ENCODE measurements at places on chromosomes 5 and 9. TPM values are rescaled to one million over a fixed set of nuclear protein-coding genes. Genes with fewer than 3 reads are reported as not detected.

- DNase-seq = no peak
Observed at GRCh38 chr5:18720002-18720401, 1085.7 kb downstream of the TAF11L14 start.

GRCh38 chr5:128681764-128682592, 143.9 kb upstream of the FBN2 start:
- no peak for DNase-seq

DNA sequence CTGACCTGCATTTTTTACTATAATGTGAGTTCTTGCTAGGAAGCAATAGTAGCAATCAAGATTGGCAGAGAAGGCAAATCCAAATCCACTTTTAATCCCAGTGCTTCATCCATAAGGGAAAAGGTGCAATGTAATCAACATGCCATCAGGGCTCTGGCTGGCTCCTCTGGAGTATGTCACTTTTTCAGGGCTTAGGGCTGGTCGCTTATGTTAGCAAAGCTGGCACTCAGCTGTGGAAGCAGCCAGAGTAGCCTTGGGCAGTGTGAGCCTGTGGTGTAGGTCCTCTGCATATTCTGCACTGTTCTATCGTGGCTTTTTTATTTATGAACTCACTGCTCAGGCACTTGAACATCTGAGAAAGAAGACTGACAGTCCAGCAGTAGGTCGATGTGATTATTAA, 16.1 kb downstream of the ACTBL2 start:
- DNase-seq = no peak

DNA sequence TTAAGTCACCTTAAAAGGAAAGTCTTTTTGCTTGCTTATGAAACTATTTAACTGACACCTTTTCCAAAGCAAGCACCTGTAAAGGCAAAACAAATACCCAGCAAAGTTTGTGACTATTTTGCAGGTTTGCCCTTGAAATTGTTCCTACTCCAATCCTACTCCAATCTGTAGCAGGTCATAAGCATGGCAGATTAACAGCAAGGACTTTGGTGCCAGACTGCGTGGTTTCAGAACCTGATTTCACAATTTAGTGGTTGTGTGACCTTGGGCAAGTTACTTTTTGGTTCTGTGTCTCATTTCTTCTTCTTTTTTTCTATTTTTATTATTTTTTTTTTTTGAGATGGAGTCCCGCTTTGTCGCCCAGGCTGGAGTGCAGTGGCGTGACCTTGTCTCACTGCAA, 282.1 kb downstream of the RFX3 start:
- DNase-seq = no peak

- no peak for DNase-seq
Observed at GRCh38 chr5:66615136-66615535, 18.9 kb downstream of the MAST4 start.

- DNase-seq = peak; percentile 86
Observed at GRCh38 chr5:54040804-54041203, 269.6 kb downstream of the ARL15 start.

DNA sequence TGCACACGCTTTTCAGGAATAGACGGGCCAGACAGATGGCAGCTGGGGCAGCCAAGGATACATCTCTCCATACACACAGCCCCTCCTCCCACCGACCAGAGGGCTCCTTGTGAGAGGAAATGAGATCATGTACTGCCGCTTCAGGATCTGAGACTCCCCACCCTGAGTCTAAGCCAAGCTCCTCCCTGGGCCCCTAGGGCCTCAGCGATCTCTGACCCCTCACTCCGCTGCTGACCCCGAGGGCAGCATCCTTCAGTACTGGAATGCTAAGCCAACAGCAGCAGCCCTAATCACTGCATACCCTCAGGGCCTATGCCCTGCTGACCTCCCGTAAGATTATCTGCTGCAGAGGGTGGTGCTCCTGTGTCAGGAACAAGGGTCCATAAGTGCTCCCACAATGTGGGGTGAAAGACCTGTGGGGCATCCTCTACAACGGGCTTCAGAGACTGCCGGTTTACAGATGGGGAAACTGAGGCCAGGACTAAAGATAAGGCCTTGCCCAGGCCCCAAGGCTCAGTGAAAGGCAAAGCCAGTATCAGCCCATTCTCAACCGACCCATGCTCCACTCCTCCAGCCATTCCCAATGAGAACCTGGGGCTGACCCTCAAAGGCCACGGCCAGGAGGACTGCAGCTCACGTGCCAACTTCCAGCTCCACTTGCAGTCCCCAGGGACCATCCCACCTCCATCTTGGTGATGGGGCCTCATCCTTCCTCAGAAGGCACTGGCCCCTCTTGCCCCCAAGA, 37.5 kb downstream of the BICD2 start:
- DNase-seq = no peak

GRCh38 chr9:20729523-20729922, 45.5 kb downstream of the FOCAD start:
- no peak for DNase-seq

DNA sequence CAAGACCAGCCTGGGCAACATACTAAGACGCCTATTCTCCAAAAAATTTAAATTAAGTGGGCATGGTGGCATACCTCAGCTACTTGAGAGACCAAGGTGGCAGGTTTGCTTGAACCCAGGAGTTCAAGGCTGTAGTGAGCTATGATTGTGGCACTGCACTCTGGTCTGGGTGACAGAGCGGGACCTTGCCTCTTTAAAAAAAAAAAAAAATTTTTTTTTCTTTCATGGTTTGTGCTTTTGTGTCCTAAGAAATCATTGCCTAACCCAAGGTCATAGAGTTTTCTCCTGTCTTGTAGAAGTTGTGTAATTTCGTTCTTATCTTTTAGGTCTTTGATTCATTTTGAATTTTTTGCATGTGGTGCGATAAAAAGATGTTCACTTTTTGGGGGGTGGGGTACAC, 12.3 kb downstream of the GPBP1 start:
- DNase-seq = no peak

DNA sequence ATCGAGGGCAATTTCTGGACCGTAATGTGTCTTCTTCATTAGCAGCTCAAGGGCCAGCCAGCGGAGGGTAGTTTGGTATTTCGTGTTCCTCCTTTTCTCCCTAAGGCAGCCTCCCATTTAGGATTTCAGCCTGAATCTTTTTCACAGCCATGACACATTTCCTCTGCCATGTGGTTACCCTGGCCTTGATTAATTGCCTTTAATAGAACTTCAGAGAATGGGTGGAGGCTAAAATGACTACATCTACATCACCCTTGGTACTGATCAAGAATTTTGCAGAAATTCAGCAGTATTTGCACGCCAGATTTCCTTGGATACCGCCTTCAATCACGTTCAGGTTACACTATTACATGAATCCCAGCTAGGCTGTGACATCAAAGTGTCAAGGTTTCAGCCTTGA, 58.0 kb downstream of the ADAMTS16 start:
- no peak for DNase-seq

GRCh38 chr5:32276173-32276853, 36.4 kb downstream of the MTMR12 start:
- no peak for DNase-seq

DNA sequence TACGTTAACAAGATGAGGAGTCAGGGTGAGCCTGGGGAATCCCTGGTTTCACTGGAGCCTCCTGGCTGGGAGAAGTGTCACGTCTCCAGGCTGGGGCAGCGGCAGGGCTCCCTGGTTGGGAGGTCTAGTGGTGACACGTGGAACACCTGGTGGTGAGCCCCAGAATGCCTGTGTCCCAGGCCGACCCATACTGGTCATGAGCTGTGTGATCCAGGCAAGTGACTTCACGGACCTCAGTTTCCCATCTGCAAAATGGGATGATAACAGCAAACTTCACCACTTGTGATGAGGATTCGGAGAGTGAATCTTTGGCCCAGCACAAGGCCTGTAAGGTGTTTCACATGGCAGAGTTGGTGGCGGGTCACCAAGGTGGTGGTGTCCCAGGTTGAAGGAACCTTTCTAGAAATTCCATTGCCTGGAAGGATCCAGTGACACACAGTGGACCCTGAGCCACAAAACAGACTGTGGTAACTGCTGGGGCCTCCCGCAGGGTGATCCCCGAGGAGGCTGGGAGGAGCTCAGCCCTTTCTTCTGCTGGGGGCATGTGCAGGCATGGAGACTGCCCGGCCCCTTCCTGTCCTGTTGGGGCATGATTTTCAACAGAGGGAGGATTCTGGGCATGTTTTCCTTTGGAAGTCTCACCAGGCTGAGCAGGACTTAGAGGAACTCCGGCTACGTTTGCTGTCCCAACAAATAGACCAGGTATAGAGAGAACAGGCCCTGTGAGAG, 153.9 kb upstream of the IER5L start:
- no peak for DNase-seq

GRCh38 chr9:130254747-130255630, 10.6 kb upstream of the HMCN2 start:
- DNase-seq = no peak

GRCh38 chr9:136858844-136859757, 7.0 kb downstream of the MAMDC4 start:
- no peak for DNase-seq

- no peak for DNase-seq
Observed at GRCh38 chr9:93671020-93671338, 94.6 kb downstream of the PHF2 start.

- DNase-seq = no peak
Observed at GRCh38 chr5:176793343-176793699, 17.0 kb upstream of the UNC5A start.

- no peak for DNase-seq
Observed at GRCh38 chr9:80175286-80176150, 603.8 kb downstream of the TLE4 start.

DNA sequence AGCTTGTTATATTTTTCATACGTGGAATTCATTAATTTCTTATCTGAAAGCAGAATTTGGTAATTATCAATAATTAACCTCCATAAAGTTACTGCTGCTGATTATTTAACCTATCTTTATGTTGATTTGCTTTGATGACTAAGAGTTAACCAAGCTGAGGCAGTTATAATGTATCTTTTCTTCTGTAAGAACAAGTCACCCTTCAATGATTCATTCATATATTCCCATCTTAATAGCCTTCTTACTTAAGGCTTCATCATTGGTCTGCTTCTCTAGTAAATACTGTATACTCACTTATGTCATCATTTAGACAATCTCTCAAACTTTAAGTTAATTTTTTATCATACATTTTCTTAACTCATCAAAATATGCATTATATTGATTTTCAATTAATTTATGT, 592.2 kb downstream of the ANXA1 start:
- no peak for DNase-seq

DNA sequence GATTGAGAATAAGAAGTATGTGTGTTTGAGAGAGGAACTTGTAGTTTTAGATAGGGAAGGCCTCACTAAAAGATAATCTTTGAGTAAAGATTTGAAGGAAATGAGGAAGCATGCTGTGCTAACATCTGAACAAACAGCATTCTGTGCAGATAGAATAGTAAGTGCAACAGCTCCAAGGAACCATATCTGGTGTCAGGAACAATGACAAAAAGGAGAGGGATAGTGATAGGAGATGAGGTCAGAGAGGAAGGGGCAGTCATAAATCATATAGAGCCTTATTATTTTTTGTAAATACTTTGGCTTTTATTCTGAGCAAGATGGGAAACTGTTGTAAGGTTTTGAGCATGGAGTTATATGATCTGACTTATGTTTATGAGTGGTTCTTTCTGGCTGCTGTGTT, 3.8 kb downstream of the MRPL22 start:
- no peak for DNase-seq

DNA sequence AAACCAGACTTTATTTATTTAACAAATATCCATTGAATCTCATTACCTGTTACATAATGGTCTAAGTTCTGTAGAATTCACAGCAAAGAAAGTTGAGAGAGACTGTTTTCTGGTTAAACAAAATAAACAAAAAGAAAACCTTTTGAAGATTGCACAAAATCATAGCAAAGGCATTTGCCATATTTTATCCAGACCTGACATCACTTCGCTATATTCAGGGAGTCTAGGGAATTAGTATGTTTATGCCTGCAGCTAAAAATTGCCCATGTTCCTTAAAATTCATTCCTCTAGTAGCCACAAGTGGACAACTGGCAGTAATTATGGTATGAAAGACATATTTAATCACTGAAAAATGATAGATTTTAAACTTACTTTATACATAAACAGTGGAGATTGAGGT, 577.0 kb upstream of the DAB2 start:
- DNase-seq = no peak

DNA sequence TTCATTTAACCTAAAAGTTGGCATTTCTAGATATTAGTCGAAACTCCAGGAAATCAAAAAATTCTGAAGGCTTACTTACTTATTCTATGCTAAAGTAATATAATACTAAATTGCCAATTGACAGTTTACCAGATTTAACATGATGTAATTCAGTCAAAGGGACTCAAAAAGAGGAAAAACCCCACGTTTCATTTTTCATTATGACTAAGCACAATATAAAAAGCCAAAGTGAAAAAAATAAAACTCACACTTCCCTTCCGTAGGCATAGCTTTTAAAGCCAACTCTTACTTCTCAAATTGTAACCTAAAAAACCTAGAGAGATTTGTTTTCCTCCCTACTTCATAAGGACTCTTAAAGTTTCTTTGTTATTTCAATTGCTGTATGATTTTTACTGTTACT, 146.6 kb downstream of the RAPGEF6 start:
- DNase-seq = no peak

DNA sequence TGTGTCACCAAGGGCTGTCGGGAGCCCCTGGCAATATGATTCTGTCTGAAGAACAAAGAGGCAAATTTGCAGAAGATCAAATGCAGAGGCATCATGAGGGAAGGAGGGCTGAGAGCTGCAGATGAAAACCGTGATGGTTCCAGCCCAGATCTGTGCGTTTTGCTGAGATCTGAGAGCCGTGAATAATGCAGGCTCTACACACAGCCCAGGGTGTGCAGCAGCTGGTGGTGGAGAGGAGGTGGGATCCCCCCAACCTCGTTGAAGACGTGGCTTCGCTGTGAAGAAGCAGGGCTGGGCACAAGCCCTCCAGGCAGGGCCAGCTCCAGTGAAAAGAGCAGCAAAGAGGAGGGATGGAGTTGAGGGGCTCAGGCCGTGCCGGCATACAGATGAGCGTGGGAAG, 75.5 kb downstream of the TSPAN17 start:
- no peak for DNase-seq

DNA sequence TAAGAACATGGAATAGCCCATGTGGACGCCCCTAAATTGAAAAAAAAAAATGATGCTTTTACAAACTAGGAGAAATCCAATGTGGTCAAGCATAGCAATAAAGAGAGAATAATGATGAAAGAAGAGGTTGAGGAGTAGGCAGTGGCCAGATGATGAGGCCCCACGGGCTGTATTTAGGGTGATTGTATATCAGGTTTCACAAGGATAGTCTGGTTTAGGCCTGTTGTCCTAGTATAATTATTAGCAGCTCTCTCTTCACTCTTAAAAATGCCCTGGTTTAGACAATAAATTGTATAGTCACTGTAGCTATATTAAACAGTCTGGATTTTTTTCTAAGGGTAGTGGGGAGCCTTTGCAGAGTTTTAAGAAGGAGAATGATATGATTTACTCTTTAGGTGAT, 102.4 kb upstream of the PRRC1 start:
- no peak for DNase-seq

- no peak for DNase-seq
Observed at GRCh38 chr5:61447780-61448495, 115.9 kb downstream of the ZSWIM6 start.

GRCh38 chr5:179747811-179748210, 15.2 kb downstream of the MAML1 start:
- no peak for DNase-seq

The OBP2B gene
- not detected for polyA plus RNA-seq

The ACO1 gene
- polyA plus RNA-seq = 22.9 TPM

The MEIKIN gene
- not detected for polyA plus RNA-seq

The CCDC152 gene
- polyA plus RNA-seq = 3.6 TPM

The SPINK1 gene
- polyA plus RNA-seq = not detected

The RNF44 gene
- polyA plus RNA-seq = 32.6 TPM

The WDR38 gene
- polyA plus RNA-seq = 0.11 TPM

The PAPPA gene
- polyA plus RNA-seq = 0.49 TPM

The TMEM215 gene
- 0.54 TPM for polyA plus RNA-seq

The NEUROG1 gene
- polyA plus RNA-seq = not detected

All from forelimb muscle (tissue), 1 donor.